ENCODE measurements at places on chromosomes 1 and 21. TPM values are rescaled to one million over a fixed set of nuclear protein-coding genes. Genes with fewer than 3 reads are reported as not detected.

DNA sequence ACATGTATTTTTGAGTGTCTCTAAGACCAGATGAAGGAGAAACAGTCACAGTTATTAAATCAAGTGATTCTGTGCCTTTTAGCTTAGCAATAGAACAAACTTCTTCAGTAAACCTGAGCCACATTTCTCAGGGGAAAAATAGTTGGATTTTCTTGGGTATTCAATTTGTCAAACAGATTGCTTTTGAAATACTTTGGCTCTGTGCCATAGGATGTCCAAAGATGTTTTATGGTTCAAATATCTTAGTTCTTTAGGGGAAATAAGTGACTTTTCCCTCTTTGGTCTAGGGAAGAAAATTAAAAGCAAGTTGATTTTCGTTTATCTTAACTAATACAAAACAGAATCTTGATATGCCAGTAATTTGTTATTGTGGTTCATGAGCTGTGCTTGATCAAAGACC is 125.9 kb downstream of the ATP5PO start:
- DNase-seq: peak; percentile 67

- DNase-seq: no peak
Observed at GRCh38 chr1:177435364-177435763, 264.6 kb downstream of the BRINP2 start.

DNA sequence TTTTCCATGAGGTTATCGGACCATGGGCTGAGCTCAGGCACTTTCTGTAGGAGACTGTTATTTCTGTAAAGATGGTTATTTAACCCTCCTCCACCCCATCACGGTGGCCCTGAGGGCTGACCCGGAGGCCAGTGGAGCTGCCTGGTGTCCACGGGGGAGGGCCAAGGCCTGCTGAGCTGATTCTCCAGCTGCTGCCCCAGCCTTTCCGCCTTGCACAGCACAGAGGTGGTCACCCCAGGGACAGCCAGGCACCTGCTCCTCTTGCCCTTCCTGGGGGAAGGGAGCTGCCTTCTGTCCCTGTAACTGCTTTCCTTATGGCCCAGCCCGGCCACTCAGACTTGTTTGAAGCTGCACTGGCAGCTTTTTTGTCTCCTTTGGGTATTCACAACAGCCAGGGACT is 2.6 kb upstream of the CCDC28B start:
- DNase-seq: no peak

DNA sequence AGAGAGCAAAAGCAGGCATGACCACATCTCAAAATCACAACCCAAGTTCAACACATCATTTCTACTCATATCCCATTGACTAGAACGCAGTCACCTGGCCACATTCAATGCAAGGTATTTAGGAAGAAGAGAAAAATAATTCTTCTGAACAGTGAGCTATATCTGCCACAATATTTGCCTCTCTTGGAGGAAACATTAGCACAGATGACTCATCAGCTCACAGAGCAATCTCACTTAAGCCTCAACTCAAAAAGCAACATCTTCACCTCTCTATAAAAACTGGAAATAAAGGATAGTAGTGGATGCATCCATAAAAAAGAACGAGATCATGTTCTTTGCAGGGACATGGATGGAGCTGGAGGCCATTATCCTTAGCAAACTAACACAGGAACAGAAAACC is 143.9 kb upstream of the FMN2 start:
- no peak for DNase-seq

The B3GALT2 gene
- total RNA-seq: 0.18 TPM

The LACTBL1 gene
- not detected for total RNA-seq

The PAFAH2 gene
- 9.8 TPM for total RNA-seq

The BATF3 gene
- not detected for total RNA-seq

The IQCC gene
- total RNA-seq: 0.41 TPM

The DENND1B gene
- total RNA-seq: 19.5 TPM

The DENND2D gene
- total RNA-seq: 2.9 TPM

Measured in fibroblast of the aortic adventitia (primary cell).